Amygdala (tissue), 56 donors: ENCODE measurements at places on chromosomes 3 and 15.

DNA sequence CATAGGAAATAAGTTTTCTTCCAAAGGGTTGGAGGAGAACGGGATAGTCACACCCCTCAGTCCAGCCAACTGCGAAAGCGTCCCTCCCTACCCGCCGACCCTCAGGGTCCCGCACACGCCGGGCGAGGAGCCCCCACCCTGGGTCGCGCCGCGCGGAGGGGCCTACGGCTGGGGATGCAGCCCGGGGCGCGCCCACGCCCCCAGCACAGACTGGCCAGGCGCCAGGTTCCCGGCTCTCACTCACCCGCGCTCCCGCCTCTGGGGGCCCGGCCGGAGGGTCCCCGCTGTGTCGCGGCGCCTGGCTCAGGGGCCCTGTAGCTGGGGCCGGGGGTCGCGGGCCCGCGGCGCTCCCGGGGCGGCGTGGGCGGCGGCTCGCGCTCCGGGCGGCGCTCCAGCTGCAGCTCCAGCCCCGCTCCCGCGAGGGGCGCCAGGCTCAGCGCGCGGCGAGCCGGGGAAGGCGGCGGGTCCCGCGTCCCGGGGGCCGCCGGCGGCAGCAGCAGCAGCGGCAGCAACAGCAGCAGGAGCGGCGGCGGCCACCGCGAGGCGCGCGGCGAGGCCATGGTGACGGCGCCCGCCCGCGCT, 375 bp downstream of the HEG1 start:
- DNase-seq: no peak

GRCh38 chr15:28962851-28963710, 77.3 kb downstream of the APBA2 start:
- DNase-seq: no peak

DNA sequence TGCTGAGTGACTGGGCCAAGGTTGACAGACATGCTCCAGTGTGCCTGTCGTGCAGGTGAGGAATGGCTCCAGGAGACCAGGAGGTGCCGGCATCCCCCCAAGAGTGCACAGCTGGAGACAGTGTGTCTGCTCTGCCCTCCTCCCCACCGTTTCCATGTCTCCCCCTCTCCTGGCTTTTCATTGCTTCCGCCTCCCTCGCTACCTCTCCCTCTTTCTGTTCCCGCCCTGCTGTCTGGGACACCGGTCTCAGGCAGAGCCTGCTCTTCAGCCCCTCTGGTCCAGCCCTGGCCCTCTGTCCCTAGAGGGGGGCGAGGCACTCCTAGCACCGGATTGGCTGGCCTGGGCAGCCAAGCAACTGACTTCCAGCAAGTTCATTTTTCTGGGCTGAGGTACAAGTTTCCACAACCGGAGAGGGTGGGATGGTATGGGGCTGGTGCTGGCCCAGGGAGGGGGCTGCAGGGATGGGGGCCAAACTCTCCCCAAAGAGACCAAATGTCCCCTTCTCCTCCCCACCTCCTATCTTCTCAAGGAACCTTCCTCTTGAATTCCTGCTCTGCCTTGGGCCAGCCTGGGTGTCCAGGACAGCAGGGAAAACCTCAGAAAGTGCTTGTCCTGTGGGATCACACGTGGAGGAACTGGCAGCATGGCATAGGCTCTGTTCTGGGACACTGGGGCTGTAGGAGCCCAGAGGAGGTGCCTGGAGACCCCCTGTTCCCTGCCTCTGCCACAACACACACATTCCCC, 32.6 kb downstream of the PRKCD start:
- DNase-seq: no peak

DNA sequence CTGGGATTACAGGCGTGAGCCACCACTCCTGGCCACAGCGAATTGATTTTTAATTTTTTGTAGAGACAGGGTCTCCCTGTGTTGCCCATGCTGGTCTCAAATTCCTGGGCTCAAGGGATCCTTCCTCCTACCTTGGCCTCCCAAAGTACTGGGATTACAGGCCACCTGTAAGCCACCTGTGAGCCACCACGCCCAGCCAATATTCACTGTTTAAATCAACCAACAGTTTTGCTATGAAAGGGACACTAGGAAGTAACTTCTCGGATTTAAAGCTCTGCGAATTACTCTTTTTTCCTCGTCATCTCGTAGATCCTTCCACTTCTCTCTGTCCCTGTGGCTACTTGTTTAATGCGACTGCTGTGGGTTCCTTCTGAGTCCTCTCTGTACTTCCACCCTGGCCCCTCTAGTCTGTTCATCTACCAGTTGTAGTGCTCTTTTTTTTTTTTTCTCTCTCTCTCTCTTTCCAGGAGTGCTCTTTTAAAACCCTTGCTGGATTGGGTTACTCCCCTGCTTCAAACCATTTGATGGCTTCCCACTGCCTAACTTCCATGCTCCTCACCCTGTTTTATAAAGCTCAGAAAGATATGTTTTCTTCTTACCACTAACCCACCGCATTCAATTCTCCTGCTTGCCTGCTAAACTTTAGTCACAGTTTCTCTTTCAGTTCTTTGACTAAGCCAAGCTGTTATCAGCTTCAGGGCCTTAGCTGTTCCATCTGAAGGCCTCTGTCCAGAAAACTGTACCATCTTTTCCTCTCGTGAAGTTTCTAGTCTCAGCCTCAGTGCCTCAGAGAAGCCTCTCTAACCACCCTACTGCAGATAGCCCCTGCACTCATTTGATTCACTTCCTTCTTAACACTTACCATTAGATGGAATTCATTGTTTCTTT, 12.4 kb downstream of the RTF1 start:
- DNase-seq: no peak

- DNase-seq: no peak
These were observed 54.8 kb downstream of the CCDC54 start for GRCh38 chr3:107432013-107432515.

DNA sequence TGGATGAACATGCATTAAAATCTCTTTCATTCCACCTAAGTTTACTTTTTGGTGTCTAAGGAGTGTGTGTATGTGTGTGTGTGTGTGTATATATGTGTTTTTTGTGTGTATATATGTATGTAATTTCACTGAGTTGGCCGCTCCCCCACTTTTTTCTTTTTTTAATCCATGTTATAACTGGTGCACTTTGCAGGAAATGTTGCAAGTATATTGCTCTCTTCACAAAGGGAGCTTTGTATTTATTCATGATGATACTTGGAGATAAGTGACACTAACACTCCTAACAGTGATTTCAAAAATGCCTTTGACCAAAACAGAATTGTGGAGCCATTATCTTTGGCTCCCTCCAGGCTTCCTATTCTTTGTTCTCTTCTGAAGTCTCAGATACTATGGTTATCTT, 95.8 kb downstream of the FNDC3B start:
- DNase-seq: no peak

DNA sequence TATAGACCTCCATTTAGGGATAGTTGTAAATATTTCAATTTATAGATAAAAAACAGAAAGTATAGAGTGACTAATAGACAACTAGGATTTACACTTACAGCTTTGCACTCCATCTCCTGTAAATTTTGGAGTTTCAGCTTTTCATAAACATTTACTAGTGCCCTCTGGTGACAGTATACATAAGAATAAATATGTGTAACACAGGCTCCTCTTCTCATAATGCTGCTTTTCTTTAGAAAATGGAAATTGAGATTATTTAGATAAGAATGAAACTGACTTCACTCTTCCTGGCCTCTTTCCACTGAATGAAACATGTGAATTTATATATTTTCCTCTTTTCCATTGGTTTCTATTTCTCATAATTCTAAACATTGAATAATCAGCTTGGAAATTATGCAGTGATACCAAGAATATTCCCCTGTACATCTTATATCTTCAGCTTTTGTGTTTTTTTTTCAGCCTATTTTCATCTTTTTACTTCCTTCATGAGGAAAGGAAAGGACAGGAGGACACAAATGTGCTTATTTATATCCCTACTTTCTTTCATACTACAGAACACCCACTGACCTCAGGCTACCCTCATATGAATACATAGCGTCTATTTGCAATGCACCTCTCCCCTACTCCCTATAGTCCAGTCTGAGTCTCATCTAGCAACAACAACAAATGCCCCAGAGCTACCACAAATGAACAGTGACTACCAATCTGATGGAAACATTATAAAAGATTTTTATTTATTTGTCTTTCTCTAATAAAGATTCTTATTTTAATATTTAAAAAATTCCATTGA, 103.1 kb upstream of the CCDC39 start:
- no peak for DNase-seq

GRCh38 chr3:167054926-167055325, 325.2 kb downstream of the ZBBX start:
- no peak for DNase-seq

- DNase-seq: no peak
These were observed 533 bp downstream of the ZNF445 start for GRCh38 chr3:44476963-44477311.

DNA sequence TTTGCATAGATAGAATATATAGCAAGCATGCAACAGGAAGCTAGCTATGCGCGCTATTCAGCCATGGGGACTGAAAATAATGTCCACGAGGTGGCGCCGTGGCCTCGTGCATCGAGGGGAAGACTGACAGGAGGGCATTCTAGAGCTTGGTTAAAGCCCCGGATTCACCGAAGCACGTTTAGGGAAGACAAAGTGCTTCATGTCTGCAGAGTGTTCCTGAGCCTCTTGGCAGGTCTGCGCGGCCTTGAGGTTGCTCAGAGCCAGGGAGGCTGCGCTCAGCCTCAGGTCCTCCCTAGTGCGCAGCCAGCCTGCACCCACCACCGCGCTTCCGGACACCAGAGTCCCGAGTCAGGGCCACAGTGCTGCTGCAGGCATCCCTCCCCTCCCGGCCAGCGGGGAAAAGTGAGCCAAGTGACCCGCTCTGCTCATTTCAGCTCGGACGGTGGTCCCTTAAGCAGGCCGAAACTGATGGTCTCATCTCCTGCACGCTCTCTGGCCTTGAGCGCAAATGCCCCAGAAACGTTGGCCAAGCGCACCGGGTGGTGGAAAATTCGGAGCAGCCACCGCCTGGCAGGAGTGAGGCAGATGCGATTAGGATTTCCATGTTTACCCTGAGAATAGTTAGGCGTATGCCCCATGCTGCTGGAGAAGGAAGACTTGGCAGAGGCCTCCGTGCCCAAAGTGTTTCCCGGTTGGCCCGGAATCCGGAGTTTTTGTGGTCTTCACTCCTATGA, 24.8 kb downstream of the GABRA5 start:
- peak; percentile 67 for DNase-seq

- DNase-seq: no peak
These were observed 105.9 kb upstream of the HERC1 start for GRCh38 chr15:63939531-63940130.

DNA sequence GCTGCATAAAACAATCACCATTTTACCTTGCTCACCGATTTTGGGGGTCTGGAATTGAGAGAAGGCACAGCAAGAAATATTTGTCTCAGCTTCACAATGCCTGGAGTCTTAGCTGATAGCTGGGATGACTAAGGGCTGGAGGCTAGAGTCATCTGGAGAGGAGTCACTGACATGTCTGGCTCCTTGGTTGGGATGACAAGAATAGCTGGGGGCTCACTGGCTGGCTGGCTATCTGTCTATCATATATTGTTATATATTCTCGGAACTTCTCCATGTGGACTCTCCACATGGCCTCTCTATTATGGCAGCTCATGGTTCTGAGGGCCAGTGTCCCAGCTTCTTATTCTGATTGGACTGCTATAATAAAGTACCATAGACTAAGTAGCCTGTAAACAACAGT, 20.0 kb upstream of the TRIM71 start:
- no peak for DNase-seq

DNA sequence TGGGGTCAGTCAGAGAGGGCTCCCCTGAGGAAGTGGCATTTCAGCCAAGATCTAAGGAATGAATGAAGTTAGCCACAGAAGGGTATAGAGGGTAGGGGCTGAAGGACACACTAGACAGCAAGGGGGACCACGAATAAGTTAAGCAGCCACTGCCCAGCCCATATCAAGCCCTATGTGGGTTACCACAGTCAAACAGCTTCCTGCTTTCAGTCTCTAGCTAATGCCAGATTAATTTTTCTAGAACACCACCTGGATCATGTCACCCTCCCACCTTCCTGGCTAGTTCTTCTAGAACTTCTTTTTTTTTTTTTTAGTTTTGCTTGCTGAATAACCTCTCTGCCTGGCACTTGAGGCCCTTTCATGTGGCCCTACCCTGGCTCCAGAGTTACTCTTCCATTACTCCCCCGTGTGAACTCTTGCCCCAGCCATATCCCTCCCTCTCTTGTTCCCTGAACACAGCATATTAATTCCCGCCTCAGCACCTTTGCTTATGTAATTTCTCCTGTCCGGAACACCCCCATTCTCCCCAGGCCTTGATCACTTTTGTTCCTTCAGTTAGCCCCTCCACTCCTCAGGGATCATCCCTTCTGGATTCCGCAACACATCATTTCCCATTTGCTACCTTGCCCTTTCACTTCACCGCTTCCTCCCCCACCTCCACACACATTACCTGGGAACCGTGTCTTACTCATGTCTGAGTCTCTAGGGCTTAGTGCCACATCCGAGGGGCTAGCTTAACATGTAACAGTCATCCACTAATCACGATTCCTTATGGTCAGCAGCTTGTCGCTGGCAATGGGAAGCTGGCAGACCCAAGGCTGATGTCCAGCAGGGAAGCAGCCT, 20.6 kb upstream of the BNC1 start:
- DNase-seq: no peak

DNA sequence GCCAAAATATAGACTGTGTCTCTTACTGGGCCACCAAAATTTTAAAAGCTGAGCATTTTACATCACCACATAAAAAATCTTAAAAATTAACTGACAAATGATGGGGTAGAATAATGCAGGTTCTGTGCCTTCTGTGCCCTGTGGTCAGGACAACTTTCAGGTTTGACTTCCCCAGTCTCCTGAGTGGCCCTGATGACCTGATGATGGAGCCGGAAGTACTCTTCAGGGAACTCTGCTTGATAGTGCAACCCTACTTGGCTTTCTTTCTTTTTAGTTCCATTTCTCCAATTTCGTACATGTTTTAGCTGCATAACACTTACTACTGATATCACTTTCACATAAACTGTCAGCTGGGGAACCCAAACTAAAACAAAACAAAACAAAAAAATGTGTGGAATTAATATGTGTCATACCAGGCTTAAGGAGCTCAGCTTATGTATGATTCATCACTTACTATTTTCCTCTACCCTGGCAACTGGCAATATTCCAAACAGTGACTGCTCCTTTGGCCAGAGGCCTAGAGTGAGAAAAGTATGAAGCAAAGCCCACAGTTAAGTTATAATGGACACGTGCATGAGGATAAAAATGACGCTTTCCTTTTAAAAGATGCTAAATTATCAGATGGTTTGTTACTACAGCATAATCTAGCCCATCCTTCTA, 194.3 kb downstream of the BCHE start:
- no peak for DNase-seq

- DNase-seq: peak; percentile 89
These were observed at the start of gene USP3 for GRCh38 chr15:63504247-63504978. Gene USP3 (plus strand): TSS chr15:63504593. CDS start chr15:63504740, 147 bp downstream.
